ENCODE measurements at places on chromosomes 7 and 10.
A peak's percentile ranks its signal among the peaks of the same experiment; 100 is the strongest.

- DNase-seq: no peak
These were observed 84.9 kb upstream of the GATA3 start for GRCh38 chr10:7969623-7970022.

GRCh38 chr7:83849131-83849530, 200.2 kb upstream of the SEMA3E start:
- DNase-seq: peak; percentile 14

DNA sequence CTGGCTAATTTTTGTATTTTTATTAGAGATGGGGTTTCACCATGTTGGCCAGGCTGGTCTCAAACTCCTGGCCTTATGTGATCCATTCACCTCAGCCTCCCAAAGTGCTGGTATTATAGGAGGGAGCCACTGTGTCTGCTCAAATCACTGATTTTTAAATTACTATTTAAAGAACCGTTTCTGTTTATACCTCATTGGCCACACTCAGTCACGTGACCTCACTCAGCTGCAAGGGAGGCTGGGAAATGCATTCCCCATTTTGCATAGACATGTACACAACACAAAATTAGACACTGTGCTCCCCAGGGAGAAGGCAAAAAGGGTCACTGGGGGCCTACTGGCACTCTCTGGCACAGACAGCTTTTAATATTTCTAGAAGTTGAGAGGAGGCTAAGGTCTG, 13.6 kb upstream of the CALU start:
- DNase-seq: no peak

- DNase-seq: peak; percentile 81
These were observed 110.4 kb downstream of the NRCAM start for GRCh38 chr7:108345710-108346336.

GRCh38 chr10:37225163-37225562, 99.8 kb downstream of the ANKRD30A start:
- DNase-seq: no peak

DNA sequence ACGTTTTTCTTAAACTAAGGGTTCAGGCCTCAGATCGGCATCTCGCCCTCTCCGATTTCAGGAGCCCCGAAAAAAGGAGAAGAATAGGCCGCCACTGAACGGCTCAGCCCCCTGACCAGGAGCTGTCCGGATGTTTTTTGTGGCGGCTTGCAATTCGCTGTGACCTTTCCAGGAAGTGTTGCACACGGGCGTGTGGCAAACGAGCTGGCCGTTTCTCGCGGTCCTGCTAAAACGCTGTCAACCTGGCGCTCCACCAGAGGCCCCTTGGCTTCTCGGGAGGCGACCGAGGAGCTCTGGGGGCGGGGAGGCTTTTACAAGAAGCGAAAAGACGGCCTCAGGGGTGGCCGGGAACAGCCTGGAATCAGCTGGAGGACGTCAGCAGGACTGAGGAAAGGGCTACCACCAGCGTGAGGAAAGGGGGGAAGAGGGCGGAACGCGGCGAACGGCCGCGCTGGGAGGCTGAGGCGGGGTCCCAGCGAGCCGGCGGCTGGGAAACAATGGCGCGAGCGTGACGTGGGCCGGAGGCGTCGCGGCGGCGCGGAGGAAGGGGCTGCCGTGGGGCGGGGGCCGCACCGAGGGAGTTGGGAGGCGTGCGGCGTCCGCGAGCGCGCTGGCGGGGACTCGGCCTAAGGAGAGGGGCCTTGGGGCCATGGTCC, 493 bp downstream of the NT5C2 start:
- peak; percentile 47 for DNase-seq

- DNase-seq: no peak
These were observed 73.4 kb downstream of the CPED1 start for GRCh38 chr7:121061677-121062582.

All from NCI-H2081 (cell line).